ENCODE measurements at places on chromosomes 4 and X.

DNA sequence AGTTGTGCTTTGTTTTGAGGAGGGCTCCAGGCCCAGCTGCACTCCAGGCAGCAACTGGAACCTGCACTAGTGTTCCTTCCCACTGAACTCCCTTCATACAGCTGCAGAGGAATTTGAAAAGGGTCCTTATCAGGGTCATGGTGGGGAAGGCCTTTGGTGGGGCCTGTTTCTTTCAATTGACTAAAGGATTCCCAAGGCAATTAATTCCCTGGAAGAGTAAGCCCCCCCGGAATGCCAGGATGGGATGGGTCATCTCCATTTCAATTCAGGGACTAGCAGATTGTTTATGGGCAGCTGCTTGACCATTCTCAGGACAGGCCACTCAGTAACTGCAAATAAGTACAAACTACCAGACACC lies 45.3 kb downstream of the TSC22D3 start:
- DNase-seq = no peak

DNA sequence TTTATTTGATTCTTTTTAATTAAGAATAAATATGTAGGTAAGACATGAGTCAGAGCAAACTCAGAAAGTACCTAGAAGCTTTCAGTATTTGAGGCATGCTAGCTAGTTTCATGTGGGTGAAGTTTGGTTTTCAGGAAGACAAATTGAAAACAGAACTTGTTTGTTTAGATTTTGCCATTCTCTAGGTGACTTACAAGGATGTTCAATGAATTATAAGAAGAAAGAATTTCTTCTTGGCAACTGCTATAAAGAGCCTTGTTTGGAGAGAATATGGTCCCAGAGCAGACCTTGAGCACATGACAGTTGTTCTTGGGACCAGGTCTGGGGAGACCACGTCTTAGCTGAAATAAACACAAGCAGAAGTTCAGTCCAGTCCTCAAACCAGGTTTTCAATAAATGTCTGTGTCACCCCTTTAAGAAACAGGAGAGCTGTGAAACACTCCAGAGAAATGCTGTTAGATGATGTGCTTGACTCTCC lies 38.0 kb upstream of the IL21 start:
- DNase-seq = no peak

DNA sequence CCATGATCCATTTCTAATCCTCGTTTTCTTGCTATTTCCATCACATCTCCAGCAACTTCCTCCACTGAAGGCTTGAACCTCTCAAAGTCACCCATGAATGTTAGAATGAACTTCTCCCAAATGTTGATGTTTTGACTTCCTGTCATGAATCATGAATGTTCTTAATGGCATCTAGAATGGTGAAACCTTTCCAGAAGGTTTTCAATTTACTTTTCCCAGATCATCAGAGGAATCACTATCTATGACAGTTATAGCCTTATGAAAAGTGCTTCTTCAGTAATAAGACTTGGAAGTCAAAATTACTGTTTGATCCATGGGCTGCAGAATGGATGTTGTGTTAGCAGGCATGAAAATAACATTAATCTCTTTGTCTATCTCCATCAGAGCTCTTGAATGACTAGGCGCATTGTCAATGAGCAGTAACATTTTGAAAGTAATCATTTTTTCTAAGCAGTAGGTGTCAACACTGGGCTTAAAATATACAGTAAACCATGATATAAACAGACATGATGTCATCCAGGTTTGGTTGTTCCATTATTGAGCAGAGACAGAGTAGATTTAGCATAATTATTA lies 268.2 kb downstream of the KCNIP4 start:
- no peak for DNase-seq

DNA sequence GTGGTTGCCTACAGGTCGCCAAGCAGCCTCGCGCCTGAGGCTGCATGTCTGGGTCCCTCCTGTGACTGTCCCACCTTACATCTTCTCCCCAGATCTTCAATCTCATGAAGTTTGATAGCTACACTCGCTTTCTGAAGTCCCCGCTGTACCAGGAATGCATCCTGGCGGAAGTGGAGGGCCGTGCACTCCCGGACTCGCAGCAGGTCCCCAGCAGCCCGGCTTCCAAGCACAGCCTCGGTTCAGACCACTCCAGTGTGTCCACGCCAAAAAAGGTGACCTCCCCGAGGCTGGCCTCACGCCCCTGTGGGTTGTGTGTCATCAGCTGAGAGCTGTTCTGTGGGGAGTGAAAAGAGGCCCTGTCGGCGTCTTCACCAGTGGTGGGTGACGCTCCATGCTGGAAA lies 24.9 kb upstream of the HGFAC start:
- DNase-seq = no peak

- DNase-seq = no peak
Measured at GRCh38 chr4:26892480-26893150, 32.0 kb downstream of the STIM2 start.

- no peak for DNase-seq
Measured at GRCh38 chr4:54661169-54661568, 3.4 kb downstream of the KIT start.

DNA sequence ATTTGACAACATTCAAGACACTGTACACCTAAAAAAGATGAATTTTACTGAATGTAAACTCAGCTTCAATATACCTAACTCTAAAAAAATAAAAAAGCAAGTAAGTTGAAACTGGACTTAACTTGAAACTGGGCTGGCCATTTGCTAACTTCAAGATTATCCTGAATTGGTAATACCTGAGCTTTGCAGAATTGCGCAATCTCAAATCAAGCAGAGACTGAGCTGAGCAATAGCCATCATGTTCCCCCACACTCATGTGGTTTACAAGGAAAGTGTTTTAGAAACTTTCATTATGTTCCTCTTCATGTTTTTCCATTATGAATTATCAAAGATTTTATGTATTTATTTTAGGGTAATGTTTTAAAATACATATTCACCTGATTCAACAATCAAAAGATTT lies 38.7 kb downstream of the ANXA5 start:
- no peak for DNase-seq

GRCh38 chr4:128322311-128322710 lies 34.7 kb upstream of the PGRMC2 start:
- no peak for DNase-seq

- DNase-seq = no peak
Measured at GRCh38 chr4:129966175-129966574, 870.2 kb downstream of the C4orf33 start.

DNA sequence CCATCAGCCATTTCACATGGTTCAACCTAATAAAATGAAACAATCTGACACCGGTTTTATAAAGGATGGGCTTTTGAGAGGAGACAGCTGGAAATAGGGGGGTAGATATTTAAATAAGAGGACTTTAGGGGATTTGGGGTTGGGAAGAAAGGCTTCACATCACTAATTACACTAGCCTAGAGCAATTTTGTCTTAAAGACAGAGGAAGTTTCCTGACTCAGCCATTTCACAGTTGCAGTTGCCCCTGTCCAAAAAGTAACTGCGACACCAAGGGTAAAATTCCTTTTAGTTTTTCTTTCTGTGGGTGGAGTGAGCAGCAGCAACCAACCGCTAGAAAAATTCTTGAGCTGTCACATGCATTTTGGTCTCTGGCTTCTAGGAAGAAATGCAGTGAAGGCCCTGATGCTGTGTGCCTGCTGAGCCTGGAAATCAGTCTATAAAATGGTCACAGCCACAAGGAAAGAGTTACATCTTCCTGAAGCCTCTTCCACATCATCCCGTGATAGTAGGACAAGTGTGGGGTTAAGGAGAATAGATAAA lies 233.6 kb downstream of the ZNF674 start:
- DNase-seq = no peak

- no peak for DNase-seq
Measured at GRCh38 chr4:57231781-57232180, 121.6 kb upstream of the IGFBP7 start.

- DNase-seq = no peak
Measured at GRCh38 chrX:129512409-129512808, 10.9 kb downstream of the SMARCA1 start.

- DNase-seq = no peak
Measured at GRCh38 chr4:10186228-10187214, 69.9 kb upstream of the WDR1 start.

All from activated naive CD4-positive, alpha-beta T cell treated with anti-CD3 and anti-CD28 coated beads, Interleukin-2, amount 50 U/mL, for 72 hours (primary cell).